GM12865 (cell line): ENCODE measurements at places on chromosomes 7 and 10.

GRCh38 chr7:26061678-26062603 is 90.1 kb upstream of the NFE2L3 start:
- DNase-seq, result peak; percentile 78

DNA sequence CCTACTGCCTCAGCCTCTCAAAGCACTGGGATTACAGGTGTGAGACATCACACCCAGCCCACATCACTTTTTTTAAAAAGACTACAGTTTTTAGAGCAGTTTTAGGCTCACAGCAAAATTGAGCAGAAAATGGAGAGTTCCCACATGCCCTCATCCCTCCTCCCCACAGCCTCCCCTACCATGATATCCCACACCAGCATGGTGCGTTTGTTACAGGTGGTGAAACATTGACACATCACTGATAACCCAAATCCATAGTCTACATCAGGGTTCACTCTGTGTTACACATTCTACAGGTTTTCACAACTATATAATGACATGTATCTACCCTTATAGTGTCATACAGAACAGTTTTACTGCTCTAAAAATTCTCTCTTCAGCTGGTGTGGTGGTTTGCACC is 24.3 kb upstream of the TOMM7 start:
- no peak for DNase-seq

GRCh38 chr7:15303357-15303756 is 258.5 kb downstream of the AGMO start:
- DNase-seq, result no peak

DNA sequence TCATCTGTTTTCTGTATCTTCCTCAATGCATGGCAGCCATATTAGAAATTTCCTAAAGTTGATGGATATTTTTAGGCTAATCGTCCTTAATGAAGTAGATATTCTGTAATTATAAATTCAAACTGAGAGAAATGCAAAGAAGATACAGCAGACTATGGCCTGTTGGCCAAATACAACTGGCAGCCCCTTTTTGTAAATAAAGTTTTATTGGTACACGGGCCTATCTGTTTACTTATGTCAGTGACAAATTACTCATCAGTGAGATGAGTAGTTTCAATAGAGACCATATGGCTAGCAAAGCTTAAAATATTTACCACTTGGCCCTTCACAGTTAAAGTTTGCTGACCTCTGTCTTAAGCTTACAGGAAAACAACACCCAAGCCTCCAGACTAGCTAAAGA is 112.3 kb downstream of the HTR7 start:
- DNase-seq, result peak; percentile 11

DNA sequence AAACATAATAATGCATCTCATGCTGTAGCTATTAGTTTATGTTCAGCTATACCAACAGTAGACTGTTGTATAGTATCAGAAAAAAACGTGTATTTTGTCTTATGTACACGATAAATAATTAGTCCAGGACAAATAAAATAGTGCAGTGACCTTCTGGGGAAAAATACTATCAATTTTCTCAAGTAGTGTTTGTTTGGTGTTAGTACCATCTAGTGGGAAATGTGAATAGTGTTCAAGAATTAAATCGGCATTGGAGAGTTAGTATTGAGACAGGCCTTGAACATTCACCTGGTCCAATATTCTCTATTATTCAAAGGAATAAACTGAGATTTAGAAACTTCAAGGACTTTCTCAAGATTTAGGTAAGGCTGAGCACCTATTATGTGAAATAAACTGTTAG is 21.7 kb upstream of the OR2A5 start:
- DNase-seq, result no peak

GRCh38 chr10:88216976-88217375 is 353.6 kb downstream of the PTEN start:
- DNase-seq, result no peak

- DNase-seq, result no peak
Measured at GRCh38 chr7:39827571-39827970, 122.5 kb upstream of the CDK13 start.

GRCh38 chr10:22321924-22322640 is 1.2 kb downstream of the BMI1 start:
- DNase-seq, result peak; percentile 29

GRCh38 chr10:97538411-97538810 is 34.2 kb upstream of the ANKRD2 start:
- no peak for DNase-seq

- DNase-seq, result peak; percentile 19
Measured at GRCh38 chr10:34716958-34717357, 98.1 kb downstream of the PARD3 start.
